Diencephalon (tissue), 1 donor: ENCODE measurements at places on chromosomes 6 and 20. TPM values are rescaled to one million over a fixed set of nuclear protein-coding genes. Genes with fewer than 3 reads are reported as not detected.

ACTL10 gene
- 0.46 TPM for total RNA-seq

TRDN gene
- total RNA-seq, result 0.92 TPM

FAM209B gene
- total RNA-seq, result not detected

CDS2 gene
- total RNA-seq, result 104 TPM

FILIP1 gene
- total RNA-seq, result 5.3 TPM

HFE gene
- 1.6 TPM for total RNA-seq

C4B gene
- 47.7 TPM for total RNA-seq

LGSN gene
- under 0.01 TPM for total RNA-seq

AFG1L gene
- total RNA-seq, result 12.0 TPM

OR11A1 gene
- not detected for total RNA-seq

C6orf47 gene
- 15.9 TPM for total RNA-seq

MAP7 gene
- total RNA-seq, result 6.9 TPM

HS3ST5 gene
- total RNA-seq, result 26.1 TPM

HSPA12B gene
- 3.2 TPM for total RNA-seq

RIMS4 gene
- 48.2 TPM for total RNA-seq

MDFI gene
- total RNA-seq, result 21.7 TPM

MAS1L gene
- not detected for total RNA-seq

RAB44 gene
- total RNA-seq, result not detected

FAM83C gene
- total RNA-seq, result not detected

DST gene
- total RNA-seq, result 403 TPM

ENPP3 gene
- total RNA-seq, result 1.2 TPM

NFKBIL1 gene
- total RNA-seq, result 16.1 TPM
